Nucleus accumbens (tissue), 56 donors: ENCODE measurements at places on chromosomes 1 and 21.

- DNase-seq: no peak
Measured at GRCh38 chr1:68495532-68495931, 1.4 kb downstream of the DEPDC1 start.

- DNase-seq: no peak
Measured at GRCh38 chr21:36015045-36015444, 45.3 kb downstream of the SETD4 start.

GRCh38 chr21:14846621-14847020, 218.2 kb downstream of the NRIP1 start:
- no peak for DNase-seq

DNA sequence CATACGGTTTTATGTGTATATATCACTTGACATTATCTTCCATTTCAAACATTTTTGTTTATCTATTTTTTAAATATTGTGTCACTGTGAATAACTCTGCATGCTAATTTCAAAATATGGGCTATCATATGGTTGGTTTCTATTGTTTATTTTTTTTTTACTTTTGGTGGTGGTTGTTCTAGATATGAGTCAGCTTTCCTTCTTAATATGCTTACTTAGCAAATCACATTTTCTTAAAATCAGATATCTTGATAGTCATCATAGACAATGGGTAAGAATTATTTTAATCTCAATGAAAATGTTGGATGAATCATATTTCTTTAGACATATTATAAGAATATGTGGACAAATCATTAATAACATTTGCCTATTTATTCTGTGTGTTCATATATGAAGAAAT, 881.5 kb downstream of the BRINP3 start:
- no peak for DNase-seq

GRCh38 chr1:167529829-167530474, 11.6 kb upstream of the CD247 start:
- no peak for DNase-seq

- no peak for DNase-seq
Measured at GRCh38 chr1:19877821-19878636, 4.2 kb upstream of the OTUD3 start.

DNA sequence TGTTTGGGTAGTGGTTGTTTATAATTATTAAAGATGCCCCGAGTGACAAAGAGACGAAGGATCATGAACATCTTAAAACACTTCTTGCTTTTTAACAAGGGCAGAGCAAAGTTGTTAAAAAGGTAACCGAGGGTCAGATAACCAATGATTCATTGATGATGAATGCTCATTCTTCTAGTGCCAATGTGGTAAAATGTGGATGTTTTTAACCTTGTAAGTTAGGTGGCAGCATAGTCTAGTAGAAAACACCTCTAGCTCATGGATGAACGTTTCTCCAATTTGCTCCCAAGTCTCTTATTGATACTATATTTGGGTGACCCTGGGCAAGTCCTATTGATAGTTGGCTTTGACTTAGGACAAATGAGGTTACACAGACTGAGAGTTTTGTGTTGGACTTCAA, 167.9 kb downstream of the KIF26B start:
- no peak for DNase-seq

- DNase-seq: no peak
Measured at GRCh38 chr1:192557841-192558595, 17.6 kb upstream of the RGS1 start.

DNA sequence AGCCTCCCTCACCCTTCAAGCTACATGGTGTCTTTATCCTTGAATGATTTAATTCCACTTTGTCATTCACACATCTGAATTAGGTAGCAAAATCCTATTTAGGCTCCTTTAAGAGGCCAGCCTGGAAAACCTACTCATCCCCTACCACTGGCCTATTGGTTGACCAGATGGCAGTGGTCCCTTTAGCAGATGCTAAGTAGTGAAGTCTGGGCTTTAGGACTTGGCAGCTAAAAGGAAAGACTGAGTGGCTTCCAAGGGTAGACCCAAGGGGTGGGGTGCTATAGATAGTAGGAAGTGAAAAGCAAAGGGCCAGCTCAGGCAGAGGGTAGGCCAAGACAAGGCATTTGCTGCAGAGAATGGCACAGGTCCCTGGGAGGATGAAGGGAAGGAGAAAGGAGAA, 46.6 kb downstream of the KCNJ6 start:
- no peak for DNase-seq

- no peak for DNase-seq
Measured at GRCh38 chr1:180860535-180860934, 52.2 kb upstream of the KIAA1614 start.

DNA sequence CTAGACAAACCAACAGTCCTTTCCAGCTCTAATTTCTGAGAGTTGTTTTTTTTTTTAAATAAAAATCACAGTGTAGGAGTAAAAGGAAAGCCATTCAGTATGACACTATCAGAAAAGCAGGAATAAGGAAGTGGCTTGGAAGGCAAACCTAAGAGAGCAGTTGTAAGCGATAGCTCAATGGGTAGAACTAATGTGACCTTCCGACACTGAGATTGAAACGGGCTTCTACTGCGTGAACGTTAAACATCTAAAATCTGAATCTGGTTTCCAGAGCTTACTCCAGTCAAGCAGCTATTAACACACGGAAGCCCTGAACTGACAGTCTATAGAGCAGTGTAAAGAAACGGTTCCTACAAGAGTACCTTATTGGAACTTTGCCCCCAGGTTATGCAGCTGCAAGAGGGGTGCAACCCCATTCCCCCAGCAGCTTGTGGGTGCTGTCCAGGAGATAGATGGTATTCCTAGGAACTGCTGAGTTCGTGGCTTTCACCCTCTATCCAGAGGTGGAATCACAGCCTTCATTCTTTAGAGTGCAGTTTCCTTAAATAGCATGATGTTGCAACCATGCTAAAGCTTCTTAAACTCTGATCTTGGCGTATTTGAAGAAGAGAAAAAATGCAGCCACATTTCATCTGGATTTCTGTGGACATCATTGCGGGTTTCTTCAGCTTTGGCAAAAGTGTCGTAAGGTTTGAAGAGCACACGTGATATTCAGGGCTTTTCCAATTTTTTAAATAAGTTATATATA, 3.3 kb upstream of the IRF2BP2 start:
- no peak for DNase-seq

GRCh38 chr21:45325206-45326168, 37.8 kb upstream of the POFUT2 start:
- no peak for DNase-seq

DNA sequence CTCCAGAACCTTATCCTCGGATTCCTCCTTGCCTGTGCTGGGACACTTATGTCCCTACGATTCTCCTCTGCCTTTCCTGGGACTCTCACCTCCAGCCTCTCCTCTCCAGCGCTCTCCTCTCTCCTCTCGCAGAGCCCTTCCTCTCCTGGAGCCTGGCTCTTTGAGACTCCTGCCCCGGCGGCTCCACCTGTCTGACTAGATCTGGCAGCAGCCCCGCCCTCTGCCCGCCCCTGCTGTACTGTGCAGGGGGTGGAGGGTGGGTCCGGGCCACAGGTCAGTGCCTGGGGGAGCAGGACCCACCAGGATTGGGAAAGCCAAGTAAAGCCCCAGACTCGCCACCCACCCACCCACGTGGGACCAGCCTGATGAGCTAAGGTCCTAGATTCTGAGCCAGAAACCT, 1.6 kb downstream of the ELOVL1 start:
- no peak for DNase-seq

GRCh38 chr1:7501084-7501491, 270.0 kb upstream of the VAMP3 start:
- peak; percentile 13 for DNase-seq

DNA sequence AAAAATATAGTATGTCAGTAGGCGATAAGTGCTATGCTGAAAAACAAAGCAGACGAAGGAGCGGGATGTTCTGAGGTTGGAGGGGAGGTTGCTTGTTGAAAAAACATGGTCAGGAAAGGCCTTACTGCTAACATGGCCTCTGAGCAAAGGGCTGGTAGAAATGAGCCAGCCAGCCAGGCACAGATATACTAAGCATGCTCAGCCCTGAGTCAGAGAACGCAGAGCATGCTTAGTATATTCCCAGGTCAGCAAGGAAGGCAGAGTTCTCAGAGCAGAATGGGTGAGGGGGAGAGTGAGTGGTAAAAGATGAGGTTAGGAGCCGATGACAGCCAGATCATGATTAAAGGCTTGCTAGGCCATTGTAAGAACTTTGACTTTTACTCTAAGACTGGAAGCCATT, 36.7 kb downstream of the ZBTB40 start:
- DNase-seq: no peak

DNA sequence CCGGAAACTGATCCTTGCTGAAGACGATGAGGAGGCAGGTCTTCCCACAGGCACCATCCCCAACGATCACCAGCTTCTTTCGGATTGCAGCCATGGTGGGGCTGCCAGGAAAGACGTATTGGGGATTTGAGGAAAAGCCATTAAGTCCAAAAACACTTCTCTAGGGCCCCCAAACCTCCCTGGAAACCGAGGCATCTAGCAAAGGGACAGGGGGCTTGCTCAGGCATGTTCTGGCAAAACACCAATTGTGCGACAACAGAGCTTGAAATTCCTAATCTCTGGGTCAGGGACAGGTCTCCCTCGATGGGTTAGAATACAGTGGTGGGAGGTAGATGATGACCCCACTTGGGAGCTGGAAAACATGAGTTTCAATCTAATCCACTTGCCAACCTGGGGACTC, 3.2 kb downstream of the RHOC start:
- no peak for DNase-seq

- DNase-seq: no peak
Measured at GRCh38 chr1:193264313-193265065, 78.1 kb upstream of the B3GALT2 start.

GRCh38 chr1:214550013-214550856, 1.2 kb downstream of the PTPN14 start:
- no peak for DNase-seq

GRCh38 chr1:194698908-194699318, 1512.5 kb upstream of the B3GALT2 start:
- DNase-seq: no peak

GRCh38 chr21:16199539-16199938, 469.8 kb downstream of the USP25 start:
- no peak for DNase-seq

- peak; percentile 47 for DNase-seq
Measured at GRCh38 chr1:158998781-158999161, 10.9 kb upstream of the IFI16 start.

DNA sequence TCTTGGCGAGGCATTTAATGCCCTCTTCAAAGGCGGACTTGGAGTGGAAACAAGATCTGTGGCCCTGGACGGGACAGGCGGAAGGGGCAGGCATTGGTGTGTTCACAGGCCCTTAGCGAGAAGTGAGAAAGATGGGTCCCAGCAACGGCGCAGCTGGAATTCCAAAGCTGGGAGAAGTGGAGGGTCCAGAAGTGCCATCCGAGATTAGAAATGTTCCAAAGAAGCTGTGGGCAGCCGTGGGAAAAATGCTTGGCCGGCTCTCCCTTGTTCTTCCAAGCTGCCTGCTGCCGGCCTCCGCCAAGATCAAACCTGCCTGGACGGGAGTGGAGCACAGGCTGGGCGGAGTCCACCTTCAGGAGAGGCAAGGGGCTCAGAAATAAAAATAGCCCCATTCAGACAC, 69.4 kb upstream of the ACTRT2 start:
- DNase-seq: no peak

- no peak for DNase-seq
Measured at GRCh38 chr1:157429601-157430240, 122.6 kb downstream of the FCRL5 start.

DNA sequence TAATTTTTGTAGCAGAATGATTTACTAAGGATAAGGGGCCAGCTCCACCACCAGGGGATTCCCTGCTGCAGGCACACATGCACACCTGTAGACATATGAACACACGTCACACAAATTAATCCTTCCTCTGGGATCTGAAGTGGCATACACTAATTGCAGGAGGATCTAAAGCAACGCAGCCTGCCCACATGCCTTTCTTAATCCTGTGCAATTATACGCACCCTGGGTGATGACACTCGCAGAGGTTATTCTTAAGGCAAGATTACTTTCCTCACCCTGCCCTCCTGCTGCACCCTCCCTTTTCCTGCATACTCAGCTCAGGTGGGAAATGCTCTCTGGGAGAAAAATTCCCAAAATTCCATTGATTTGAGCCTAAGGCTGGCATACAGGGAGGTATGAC, 7.5 kb upstream of the LORICRIN start:
- no peak for DNase-seq

GRCh38 chr1:154751690-154752089, 118.4 kb downstream of the KCNN3 start:
- DNase-seq: no peak

DNA sequence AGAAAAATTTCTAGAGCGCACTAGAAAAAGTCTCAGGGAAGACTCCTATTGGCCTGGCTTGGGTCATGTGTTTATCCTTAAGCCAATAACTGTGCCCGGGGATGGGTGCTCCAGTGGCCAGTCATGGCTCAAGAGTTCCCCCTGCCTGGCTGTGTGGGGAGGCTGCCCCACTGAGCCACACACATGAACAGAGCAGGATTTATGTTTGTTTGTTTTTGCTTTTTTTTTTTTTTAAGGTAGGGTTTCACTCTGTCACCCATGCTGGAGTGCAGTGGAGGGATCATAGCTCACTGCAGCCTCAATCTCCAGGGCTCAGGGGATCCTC, 21.8 kb downstream of the EDN2 start:
- DNase-seq: no peak

DNA sequence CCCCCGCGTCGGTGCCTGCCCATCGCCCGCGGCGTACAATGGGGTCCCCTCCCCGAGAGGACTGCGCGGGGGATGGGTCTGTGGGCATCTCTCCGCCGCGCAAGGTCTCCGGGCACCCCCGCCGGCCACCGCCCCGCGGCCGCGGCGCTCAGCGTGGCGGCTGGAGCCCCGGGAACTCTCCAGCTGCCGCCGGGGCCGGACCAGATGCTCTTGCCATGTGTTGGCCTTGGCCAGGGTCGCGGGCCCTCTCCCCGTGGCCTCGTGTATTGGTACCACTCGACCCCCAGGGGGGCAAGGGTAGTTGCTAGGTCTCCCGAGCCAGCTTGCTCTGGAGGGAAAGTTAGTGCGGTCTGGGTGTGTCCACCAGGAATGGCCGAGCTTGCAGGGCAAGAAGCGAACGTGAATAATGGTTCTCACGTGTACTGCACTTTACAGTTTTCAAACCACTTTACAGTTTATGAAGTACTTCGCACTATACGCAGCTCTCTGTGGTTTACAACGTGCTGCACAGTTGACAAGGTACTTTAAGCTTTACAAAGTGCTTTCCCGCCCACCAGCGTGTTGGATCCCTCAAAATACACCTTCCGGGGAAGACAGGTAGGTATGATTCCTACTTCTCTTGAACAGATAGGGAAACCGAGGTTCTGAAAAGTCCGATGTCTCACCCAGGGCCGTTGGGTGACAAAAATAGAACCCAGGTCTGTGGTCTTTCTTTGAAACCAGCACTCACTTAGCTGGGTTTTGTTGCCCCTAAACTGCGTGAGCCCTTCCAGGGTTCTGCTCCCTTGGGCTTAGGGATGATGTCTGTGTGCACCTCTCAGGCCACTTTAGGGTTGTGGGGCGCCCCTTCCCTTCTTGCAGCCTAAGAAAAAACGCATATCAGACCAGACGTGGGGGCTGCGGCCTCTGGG, 1.2 kb downstream of the EPHB2 start:
- DNase-seq: no peak

GRCh38 chr21:14763695-14764064, 217.6 kb upstream of the SAMSN1 start:
- DNase-seq: no peak
